ENCODE measurements at places on chromosomes 12 and 14.

DNA sequence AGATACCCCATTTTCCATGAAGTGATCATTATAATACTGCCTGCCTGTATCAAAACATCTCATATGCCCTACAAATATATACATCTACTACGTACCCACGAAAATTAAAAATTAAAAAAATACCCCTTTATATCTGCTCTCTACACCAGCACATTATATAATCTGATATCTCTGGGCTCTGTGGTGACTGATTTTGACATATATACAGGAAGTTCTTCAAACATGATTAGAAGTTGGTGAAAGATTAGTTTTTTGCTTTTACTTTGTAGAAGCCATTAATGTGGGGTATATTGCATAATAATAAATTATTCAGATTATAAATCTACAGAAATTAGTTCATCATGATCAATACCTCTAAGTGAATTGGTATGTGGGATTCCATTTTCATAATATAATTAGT is 126.7 kb upstream of the MDM1 start:
- no peak for DNase-seq

- no peak for DNase-seq
These were observed 26.3 kb downstream of the ZFYVE21 start for GRCh38 chr14:103741876-103742275.

GRCh38 chr12:67981287-67982162 is 7.7 kb upstream of the IFNG-AS1 start:
- DNase-seq = peak; percentile 94

DNA sequence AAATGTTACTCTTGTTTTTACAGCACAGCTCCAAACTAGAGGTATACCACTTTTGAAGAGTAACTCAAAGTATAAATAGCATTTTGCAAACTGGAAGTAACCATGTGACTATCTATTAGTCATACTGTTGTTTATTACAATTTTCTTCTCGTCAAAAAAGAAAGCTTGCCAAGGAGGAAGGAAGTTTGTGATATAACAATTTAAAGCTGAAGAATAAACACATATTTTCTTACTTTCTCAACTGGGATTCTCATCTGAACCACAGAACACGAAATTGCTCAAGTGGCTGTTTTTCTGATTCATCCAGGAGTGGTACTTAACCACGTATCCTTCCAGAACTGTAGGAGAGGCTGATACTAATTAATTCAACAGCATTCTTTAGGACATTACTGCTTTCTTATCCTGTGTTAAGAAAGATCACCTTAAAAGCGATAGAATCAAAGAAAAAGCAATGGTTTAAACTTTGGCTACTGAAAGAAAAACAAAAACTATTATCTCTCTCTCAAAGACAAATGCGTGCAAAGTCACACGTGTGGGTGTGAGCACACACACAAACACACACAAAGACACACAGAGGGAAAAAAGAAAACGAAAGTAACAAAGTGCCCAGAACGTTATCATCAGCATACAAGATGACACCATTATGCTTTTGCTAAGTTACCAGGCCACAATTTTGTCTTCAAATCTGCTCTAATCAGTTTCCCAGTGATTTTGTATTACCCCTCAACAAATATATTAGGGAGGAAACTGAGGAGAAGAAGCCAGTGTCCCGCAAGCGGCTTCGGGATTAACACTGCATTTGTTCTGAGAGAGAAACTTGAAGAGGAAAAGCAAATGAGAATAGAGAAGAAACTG is at the start of gene CLEC2B:
Gene CLEC2B (minus strand): TSS at position 48 of the 855 bp plus-strand sequence.
- DNase-seq = peak; percentile 86

GRCh38 chr14:91636604-91637003 is 95.3 kb downstream of the CATSPERB start:
- DNase-seq = no peak

- DNase-seq = no peak
These were observed 60.0 kb downstream of the BTG1 start for GRCh38 chr12:92085736-92086040.

DNA sequence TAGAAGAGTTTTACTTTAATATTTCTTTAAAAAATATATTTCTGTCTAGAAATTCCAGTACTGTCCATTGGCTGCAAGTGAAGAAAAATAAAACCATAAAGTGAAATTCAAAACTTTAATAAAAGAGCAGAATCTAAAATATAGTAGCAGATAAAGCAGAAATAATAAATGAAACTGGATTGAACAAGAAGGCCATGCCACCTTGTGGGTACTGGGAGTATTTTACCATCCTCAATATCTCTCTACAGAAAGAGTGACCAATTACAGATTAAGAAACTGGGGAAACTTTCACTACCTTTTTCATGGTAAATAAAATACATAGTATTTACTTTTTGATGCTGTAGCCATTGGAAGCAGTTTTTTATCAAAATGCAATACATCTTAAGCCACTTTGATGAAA is 220.5 kb downstream of the BCAT1 start:
- peak; percentile 13 for DNase-seq

Data from fibroblast of skin of right quadriceps (primary cell).